ENCODE measurements at places on chromosomes 1 and 21.
A peak's percentile ranks its signal among the peaks of the same experiment; 100 is the strongest.

DNA sequence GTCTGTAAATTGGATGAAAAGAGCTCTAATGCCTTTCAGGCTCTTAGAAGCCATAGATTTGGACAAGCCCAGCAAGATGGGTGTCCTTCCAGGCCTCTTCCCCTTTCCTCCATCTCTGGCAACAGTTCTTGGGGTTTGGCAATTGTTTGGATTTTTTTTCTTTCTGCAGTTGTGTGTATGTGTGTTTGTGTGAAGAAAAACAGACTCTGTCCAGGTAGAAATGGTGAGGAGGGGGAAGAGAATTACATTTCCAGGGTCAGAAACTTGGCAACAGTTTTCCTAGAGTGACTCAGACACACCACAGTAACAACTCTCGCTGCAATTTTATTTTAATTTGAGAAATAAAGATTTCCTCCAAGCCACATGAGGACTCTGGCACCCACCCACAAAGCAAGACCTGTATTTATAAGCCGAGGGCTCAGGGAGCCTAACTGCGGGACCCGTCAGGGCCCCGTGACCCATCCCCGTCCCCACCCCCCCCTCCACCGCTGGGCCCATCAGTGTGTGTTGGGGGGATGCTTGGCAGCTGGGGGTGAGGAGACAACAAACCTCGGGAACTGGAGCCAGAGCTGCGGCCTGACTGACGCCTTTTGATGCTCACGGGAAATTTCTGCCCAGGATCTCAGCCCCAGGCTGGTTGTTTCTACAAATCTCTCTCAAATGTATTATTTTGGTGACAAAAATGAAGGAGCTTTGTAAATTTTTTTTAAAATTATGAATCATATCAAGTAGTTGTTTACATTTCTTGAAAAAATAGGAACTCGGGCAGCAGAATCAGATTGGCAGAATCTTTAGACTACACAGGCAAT lies 4.4 kb downstream of the TMEM200B start:
- no peak for DNase-seq

GRCh38 chr1:57348921-57349320 lies 74.9 kb downstream of the DAB1 start:
- no peak for DNase-seq

DNA sequence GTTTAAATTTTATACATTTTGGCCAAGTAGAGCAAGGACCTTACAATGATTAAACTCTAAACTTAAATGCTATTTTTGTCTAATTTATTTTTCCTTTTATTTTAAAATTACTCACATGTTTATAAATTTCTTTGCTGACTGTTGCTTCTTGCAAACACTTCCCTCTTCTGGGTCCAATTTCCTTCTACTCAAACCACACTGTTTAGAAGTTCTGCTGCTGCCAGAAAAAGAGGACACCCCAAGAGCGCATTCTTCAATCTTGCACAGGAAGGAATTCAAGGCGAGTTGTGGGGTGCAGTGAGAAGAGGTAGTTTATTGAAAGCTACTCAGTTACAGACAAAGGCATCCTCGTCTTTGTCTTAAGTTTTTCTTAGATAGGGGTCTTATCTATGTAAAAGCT lies 88.5 kb upstream of the NEK7 start:
- no peak for DNase-seq

DNA sequence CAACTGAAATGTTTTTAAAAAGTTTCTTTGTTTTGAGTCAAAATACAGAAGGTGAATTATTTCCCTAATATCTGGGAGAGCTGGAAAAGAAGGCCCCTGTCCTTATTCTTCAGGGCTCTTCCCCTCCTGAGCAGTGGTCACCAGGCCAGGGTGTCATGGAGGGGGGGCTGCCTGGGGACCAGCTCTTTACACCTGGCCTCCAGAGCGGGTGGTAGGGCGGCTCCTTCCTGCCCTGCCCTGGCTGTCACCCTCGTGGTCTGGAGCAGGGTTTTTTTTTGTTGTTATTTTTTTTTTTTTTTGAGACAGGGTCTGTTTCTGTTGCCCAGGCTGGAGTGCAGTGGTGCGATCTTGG lies 6.6 kb downstream of the SKI start:
- no peak for DNase-seq

- DNase-seq = peak; percentile 91
These were observed 32.0 kb downstream of the RSPH1 start for GRCh38 chr21:42463861-42464515.

DNA sequence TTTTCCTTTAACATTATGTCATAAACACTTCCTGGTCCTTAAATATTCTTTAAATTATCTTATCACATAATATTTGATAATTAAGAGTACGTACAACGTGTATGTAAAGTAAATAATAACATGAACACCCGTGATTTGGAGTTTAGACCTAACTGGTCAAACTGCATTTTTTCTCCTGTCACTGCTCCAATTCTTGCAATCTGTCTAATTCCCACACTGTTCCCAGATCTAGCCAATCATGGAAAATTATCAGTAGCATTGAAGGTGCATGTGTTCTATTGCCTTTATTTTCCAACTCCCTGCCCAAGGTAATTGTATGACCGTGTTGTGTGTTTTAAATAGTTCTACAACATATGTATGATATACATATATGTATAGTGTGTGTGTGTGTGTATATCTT lies 2.1 kb upstream of the PM20D1 start:
- DNase-seq = no peak

DNA sequence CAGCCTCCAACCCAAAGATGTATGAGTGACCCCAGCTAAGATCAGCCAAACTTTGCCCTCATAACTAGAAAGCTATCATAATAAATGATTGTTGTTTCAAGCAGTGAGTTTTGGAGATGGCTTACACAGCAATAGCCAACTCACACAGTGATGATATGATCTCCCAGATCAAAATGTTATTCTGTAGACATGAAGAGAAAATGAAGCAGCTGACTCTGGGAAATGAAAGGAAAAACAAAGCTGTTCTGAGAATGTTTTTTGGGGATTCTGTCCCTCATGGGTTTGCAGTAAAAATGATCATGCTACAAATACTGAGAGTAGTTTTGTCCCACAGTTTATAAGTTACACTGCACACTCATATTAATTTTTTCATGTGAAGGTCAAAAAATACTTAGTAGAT lies 617.8 kb downstream of the MRPL39 start:
- no peak for DNase-seq

- no peak for DNase-seq
These were observed 127.8 kb downstream of the GRIK3 start for GRCh38 chr1:36906555-36906954.

GRCh38 chr21:15139898-15140297 lies 75.1 kb upstream of the NRIP1 start:
- no peak for DNase-seq

GRCh38 chr1:20495661-20496060 lies 9.7 kb upstream of the CAMK2N1 start:
- DNase-seq = no peak

GRCh38 chr1:116439701-116440100 lies 66.7 kb downstream of the ATP1A1 start:
- DNase-seq = no peak
